ENCODE measurements at places on chromosomes 6 and 20.
A peak's percentile ranks its signal among the peaks of the same experiment; 100 is the strongest.

DNA sequence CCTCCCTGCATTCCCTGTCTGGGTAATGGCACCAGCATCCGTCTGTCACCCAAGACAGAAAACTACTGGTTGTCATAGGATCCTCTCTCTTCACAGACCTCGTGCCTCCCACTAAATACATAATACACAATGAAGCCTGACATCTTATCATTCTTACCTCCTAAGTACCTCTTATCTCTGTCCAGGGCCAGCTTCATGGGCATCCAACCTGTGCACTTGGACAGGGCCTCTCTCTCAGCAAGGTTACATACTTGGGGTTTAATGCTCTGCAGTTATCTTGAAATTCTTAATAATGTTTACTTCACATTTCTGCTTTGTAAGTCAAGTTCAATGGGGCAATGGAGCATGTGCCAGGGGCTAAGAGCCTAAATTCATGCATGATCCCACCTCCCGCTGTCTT lies 30.8 kb upstream of the KLHL31 start:
- no peak for DNase-seq

DNA sequence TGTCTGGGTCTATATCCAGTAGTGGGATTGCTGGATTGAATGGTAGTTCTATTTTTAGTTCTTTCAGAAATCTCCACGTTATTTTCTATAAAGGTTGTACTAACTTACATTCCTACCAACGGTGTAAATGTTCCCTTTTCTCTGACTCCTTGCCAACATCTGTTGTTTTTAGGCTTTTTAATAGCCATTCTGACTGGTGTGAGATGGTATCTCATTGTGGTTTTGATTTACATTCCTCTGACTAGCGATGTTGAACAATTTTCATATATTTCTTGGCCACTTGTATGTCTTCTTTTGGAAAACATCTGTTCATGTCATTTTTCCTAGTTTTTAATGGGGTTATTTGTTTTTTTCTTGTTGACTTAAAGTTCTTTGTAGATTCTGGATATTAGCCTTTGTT lies 99.3 kb downstream of the BMP2 start:
- DNase-seq: no peak

DNA sequence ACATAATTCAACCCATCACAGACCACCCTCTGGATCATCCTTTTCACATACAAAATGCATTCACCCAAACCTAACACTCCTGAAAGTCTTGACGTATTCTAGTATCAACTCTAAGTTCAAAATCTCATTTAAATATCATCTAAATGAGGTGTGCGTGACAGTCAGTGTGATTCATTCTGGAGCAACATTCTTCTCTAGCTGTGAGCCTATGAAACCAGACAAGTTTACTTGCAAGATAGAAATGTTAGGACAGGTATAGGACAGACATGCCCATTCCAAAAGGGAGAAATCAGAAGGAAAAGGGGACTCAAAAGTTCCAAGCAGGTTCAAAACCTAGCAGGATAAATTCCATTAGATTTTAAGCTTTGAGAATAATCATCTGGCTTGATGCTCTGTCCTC lies 329.7 kb downstream of the CD83 start:
- no peak for DNase-seq

GRCh38 chr6:137657351-137657911 lies 163.2 kb upstream of the OLIG3 start:
- peak; percentile 16 for DNase-seq

DNA sequence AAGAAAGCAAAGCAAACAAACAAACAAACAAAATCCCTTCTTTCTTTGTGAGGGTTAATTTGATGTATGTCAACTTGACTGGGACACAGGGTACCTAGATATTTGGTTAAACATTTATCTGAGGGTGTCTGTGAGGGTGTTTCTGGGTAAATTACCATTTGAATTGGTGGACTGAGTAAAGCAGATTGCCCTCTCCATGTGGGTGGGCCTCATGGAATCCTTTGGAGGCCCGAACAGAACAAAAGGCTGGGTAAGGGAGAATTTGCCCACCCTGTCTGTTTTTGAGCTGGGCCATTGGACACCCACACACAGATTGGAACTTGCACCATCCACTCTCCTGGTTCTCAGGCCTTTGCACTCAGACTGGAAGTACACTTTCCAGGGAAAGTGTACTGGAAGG lies 628.8 kb upstream of the CITED2 start:
- no peak for DNase-seq

DNA sequence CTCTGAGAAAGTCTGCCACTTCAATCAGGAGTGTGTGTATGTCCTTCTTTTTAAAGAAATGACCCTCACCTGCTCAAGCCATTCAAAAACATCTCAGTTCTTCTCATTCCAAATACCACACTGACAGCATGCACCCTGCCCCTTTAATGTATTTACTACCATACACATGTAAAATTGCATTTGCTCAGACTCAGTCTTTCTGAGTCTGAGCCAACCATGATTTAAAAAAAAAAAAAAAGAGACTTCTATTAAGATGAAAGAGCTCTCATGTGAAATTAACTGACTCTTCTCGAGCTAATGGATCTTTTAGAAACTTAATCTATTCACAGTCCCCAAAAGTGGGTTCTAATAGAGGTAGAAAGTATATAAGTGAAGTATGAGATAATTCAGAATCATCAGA lies 1.4 kb upstream of the FILIP1 start:
- DNase-seq: no peak

GRCh38 chr20:24772667-24773066 lies 176.4 kb upstream of the CST7 start:
- no peak for DNase-seq

- DNase-seq: no peak
Measured at GRCh38 chr20:13749811-13750210, 34.9 kb downstream of the ESF1 start.

GRCh38 chr20:21840991-21841390 lies 135.5 kb downstream of the PAX1 start:
- no peak for DNase-seq

DNA sequence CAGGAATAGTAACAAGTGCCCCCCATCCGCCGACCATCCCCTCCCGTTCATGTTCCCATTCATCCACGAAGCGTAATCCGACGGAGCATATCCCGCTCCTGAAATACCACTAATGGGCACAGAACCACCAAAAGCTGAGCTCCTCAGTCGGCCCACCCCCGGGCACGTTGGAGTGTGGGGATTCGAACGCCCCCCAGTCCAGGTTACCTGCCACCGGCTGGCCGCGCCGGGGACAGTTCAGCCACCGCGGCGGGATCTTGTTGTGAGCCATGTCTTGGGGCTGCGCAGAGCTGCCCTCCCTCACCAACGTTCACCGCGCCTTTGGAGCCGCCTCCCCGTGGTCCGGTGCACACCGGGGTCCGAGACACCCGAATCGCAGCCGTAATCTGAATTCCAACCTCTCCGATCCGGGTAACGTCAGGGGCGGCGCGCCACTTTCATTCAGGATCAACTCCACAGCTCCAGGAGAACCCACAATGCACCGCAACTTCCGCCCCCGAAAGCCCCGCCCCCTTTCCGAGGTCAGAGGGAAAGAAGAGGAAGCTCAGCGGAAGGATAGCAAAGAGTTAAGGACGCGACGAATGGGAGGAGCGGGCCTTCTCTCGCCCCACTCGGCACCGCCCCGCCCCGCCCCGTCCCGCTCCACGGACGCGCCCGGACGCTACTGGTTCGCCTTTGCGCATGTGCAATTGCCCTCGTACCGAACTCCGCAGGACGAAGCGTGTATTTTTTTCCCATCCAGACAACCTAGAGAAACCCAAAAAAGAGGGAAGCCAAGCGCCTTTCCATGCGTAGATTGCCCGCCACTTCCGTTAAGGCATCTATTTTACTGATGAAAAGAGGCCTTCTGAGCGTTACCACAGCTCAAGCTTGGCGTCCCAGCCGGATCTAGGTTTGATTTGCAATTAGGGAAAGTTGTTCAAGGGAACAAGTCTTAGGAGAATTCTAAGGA lies at the start of gene RNGTT:
Gene RNGTT, minus strand, starts transcription at position 480 of the 952 bp plus-strand sequence. Its CDS starts 209 bp downstream, at position 271.
- peak; percentile 97 for DNase-seq

DNA sequence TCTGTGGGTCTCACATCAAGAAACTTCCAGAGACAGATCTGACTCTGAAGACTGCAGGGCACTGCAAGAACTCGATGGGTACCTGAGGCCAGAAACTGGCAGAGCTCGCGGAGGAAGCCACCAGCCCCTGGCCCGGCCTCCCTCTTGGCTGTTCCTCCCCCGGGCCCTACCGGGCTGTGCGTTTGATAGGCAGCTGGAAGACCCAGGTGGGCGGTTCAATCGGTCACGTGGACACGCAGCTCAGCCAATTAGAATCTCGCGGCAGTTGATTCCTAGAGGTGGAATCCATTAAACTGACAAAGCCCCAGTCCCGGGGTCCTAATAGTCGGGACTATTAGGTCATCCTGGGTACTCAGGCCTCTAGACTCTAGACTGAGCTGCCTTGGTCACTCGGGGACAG lies 154.2 kb upstream of the PROKR2 start:
- no peak for DNase-seq

DNA sequence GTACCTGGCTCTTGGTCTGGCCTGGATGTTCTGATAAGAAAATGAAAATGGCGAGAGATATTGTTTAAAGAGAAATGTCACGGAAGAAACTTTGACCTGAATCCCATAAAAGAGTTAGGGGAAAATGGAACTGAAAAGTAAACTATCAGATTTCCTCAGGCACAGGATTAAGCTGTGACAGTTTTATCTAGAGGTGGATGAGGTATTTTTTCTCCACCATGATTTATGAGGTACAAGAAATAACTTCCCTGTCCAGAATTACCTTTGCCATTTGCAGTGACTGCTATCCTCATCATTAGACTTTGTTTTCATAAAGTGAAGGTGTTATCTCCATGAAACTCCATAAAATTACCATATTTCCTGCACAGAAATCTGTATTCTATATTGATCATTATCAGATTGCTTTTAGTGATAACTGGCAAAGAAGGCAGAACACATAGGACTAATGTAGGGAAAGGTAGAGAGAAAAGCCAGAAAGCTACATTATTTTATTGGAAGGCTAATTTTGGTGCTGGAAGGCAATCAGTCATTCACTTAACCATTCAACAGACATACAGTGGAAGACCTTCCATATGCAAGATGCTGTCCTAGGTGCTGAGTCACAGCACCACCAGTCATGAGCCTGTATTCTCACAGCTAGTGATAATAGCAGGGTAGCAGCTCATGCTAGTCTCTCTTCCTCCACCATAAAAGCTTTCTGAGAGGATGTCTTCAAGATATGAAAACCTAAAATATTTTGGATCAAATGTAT lies 427.3 kb upstream of the CITED2 start:
- no peak for DNase-seq

DNA sequence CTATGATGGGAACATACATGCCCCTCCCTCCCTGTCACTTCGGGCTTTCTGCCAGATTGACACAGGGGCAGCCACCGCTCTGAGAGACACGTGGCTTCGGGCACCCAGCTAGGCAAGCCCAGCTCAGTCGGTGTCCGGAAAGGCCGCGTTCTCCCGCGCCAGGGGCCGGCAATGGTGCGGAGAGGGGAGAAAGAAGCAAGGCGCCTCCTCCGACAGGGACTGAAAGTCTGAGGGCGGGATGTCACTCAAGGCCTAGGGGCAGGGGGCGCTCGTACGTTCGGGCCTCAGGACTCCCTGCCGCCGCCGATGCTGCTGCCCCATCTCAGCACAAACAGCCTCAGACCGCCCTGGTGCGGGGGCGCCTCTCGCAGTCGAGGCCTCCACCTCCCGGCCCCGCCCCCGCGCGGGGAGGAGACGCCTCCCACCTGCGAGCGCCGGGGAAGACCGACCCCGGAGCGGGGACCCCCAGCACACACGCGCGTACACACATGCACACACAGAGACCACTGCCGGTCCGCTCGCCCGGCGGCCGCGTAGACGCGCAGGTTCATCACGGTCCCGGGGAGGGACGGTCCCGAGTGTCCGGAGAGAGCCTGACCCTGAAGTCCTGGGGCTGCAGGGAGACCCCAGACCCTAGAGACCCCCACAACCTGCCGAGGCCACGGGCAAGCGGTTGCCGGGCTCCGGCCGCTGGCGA lies 1.9 kb downstream of the GRM4 start:
- DNase-seq: no peak

GRCh38 chr20:1664911-1665310 lies 7.3 kb upstream of the SIRPG start:
- no peak for DNase-seq

Measured in stimulated activated CD4-positive, alpha-beta T cell treated with anti-CD3 and anti-CD28 coated beads, Interleukin-12 subunit alpha, Interleukin-12 subunit beta, amount 100 ng/mL, for 24 hours (primary cell).